CD4-positive, alpha-beta T cell treated with Interleukin-15 for 1 hour (primary cell): ENCODE measurements at places on chromosomes 5 and 9.

- no peak for DNase-seq
These were observed 11.4 kb downstream of the ACTL7B start for GRCh38 chr9:108844391-108844790.

DNA sequence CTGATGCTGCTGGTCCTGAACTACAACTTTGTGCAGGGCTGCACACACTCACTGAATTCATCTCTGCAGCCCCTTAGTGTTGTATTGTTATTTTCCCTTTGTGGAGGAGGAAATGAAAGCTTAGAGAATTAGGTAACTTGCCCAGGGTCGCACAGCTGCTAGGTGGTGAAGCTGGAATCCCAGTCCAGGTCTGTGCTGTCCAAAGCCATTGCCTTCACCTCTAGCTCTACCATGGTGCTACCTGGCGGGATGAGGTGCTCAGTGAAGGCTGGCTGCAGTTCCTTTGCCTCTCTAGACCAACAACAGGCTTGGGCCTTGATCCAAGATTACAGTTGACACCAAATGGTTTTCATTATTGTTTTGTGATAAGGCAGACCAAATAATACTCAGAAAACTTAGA is 177.8 kb upstream of the PITX1 start:
- no peak for DNase-seq

- no peak for DNase-seq
These were observed 177.3 kb downstream of the SMARCA2 start for GRCh38 chr9:2192356-2192979.

GRCh38 chr5:68745448-68745847 is 348.4 kb upstream of the SLC30A5 start:
- no peak for DNase-seq

DNA sequence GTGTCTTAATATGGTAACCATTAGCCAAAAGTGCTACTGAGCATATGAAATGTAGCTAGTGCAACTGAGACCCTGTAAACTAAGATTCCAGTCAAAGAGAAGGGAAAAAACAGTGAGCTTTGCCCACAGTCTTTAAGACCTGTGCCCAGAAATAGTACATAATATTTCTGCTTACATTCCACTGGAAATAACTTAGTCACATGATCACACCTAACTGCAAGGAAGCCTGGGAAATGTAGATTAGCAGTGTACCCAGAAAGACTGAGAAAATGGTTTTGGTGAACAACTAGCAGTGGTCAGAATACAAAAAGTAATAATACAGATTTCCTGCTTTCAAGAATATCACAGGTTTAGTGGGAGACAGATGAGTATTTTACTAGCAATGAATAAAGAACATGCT is 2.5 kb upstream of the CPLANE1 start:
- no peak for DNase-seq

GRCh38 chr9:124716808-124717207 is 54.3 kb downstream of the NR6A1 start:
- no peak for DNase-seq
